CD4-positive, alpha-beta T cell treated with Interleukin-21 for 1 hour (primary cell): ENCODE measurements at places on chromosomes 6 and 20.

GRCh38 chr6:109790131-109790530 is 99.0 kb downstream of the FIG4 start:
- DNase-seq = no peak

DNA sequence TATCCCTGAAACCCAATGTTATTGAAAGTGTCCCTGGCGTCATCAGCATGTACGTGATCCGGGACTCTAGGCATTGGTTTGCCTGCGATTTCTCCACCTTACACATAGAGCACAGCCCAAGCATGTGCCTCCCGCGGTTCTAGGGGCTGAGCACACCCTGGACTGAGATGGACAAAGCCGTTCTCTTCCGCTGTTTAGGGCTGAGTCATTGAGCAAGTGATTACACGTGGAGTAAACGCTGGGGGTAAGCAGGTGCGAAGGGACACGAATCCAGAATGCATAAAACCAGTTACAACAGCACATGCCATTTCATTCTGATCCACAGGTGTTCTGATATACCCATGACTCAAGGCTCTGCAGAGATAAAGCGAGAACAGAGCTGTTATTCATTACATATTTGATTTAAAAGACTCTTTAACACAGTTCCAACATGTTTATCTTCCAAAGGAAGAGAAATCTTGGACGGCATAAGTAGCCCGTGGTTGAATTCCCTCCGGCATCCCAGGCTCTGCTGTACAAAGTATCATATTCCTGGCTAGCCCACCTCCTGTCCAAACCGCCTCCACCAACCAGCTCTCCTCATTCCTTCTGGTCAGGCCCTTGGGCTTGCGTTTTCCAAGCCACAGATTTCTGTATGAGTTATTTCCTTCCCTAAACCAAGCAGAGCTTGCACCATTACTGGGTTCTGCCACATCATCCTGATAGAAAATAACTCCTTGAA is 36.1 kb upstream of the THBS2 start:
- DNase-seq = no peak

- no peak for DNase-seq
Measured at GRCh38 chr6:143803769-143804568, 39.2 kb upstream of the LTV1 start.

DNA sequence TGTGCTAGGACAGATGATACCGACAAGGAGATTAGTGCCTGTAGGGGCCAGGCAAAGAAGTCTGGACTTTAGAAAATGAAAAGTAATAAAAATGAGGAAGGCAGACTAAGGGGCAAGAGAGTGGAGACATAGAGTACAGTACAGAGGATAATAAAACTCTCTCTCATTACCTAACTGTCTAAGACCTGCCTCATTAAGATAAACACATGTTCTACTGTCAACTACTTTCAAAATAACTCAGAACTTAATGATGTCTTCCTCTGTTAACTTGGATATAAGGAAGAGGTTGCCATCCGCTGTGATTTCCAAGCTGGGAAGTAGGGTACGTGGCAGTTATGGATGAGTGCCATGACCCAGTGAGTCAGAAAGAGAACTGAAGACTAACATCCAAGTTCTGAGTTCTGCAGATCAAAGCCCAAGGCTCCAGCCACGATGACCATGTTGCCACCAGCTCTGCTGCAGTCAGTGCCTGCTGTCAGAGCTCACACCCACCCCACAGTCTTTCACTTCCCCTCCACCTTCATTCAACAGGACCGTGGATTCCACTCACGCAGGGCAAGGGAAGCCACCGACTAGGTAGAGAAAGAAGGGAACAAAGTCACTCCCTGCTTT is 81.8 kb downstream of the KIF16B start:
- no peak for DNase-seq

- DNase-seq = no peak
Measured at GRCh38 chr6:21045135-21045700, 511.0 kb downstream of the CDKAL1 start.

- DNase-seq = no peak
Measured at GRCh38 chr6:88975369-88975768, 12.0 kb upstream of the RNGTT start.

DNA sequence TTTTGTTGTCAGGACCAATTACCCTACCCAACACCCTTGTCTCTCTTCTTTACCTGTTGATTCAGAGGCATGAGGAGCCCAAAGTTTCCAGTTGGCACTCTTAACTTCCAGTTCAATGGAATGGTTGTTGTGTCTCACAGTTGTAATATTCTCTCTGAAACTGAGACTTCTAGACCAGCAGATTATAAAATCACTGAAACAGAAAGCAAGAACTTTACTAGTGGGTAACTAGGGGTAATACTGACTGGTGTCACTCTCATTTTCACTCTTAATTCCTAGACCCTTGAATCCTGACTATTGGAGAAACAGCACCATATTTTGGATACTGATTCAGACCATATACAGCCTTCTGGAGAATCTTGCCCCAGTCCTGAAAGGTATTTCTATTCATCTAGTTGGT is 140.2 kb upstream of the MMS22L start:
- DNase-seq = no peak

DNA sequence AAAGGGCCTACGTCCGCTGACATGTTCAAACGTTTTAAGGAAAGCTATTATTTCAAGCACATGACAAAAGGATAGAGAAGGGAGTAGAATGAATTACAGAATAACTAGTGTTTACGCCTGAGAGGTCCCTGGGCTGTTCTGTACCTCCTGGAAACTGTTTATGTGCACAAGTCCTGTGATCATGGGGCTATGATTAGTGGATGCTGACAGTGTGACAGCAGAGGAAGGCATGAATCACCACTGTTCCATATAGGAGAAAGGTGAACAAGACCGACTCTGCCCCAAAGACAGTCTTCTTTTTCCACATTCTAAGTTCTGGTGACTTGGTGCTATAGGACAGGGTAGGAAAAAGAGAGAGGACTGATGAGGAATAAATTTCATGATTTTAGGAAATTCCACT is 249.2 kb upstream of the PRDM1 start:
- no peak for DNase-seq

GRCh38 chr20:21257192-21257591 is 45.9 kb upstream of the XRN2 start:
- DNase-seq = no peak

DNA sequence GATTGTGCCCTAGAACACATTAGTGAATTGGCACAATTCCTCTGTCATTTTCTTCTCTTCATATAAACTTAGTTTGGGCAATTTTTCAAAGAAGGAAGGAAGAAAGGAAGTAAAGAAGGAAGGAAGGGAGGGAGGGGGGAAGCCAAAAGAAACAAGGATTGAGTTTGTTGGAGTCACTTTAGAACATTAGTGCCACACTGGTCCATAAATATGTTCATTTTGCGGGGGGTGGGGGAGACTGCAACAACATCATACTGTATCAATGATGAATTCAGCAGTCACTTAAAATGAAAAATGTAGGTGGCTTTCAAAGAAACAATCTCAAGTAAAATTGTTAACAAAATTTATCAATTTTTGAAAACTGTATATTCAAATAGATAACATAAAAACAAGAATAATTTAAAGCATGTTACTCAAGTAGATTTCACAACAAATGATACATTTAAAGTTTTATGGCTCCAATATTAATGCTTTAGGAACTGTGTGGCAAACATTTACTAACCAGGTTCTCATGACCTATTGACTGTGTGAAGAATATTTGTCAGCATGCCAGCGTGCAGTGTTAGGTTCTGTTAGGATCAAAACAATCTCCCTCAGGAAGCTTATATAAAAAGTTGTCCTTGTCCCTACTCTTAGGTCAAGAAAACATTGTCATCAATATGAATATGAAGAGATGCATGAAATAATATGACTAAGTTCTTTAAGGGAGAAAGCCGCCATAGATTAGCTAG is 208.1 kb upstream of the AGPAT4 start:
- no peak for DNase-seq

DNA sequence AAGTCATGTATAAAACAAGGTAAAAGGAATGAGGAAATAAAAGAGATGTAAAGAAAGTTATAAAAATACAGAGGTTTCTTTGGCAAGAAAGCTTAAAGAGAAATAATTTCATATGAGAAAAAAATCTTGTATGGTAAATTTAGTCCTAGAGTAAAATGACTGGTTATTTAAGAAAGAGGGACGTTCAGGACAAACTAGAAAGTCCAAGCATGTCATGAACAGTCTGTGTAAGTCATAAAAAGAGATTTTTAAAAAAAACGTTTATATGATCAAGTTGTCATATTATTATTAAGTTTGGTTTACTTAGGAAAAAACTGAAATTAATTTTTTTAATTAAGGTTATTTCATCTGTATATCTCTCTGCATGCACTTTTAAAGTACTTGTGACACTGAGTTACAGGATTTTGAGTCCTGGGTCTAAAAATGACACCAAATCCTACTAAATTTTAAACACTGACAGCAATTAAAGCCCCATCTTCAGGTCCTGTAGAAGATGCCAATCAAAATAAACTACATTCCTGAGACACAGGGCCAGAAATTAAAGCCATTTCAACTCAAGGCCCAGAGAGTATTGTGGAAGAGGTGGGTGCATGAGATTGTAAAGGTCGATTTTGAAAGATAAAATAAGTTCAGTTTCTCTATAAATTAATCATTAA is 62.4 kb downstream of the AGPAT4 start:
- no peak for DNase-seq

DNA sequence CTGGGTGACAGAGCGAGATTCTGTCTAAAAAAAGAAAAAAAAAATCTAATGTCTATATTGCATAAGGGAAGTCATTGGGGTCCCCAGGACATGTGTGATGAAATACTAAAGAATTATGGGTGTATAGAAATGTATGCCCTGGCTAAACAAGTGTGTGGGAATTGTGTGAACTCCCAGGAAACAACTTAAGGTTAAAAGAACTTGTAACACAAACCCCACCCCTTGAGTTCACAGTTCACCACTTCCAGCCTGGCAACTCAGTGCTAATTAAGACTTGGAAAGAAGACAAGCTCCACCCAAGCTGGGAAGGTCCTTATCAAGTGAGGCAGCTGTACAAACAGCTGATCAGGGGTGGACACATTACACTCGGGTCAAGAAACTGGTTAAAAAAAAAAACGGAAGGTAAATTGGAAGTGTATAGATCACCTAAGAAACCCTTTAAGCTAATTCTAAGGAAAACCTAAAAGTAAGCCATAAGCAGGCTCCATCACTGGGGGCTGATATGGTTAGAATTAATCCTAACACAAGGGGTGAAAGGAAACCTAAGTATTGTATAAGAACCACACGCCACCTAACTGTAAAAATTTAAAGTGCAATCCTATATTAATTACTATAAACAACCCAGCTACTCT is 25.2 kb downstream of the HLA-A start:
- no peak for DNase-seq

DNA sequence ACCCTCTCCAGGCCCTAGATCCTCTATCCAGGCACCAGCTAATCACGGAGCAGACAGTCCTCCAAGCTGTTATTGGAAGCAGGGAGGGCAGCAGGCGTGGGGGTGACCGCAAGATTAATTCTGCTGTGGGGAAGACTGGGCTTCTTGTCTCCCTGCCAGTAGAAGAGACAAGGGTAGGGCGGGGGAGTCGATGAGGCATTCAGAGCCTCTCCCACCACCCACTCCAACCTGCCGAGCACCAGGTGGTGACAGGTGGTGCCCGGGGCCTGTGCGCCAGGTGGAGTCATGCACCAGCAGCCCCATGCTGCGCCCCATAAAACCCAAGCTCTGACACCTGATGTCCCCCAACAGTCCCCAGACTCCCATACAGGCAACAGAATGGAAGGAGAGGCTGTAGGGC is 89.6 kb downstream of the CDH22 start:
- DNase-seq = no peak

DNA sequence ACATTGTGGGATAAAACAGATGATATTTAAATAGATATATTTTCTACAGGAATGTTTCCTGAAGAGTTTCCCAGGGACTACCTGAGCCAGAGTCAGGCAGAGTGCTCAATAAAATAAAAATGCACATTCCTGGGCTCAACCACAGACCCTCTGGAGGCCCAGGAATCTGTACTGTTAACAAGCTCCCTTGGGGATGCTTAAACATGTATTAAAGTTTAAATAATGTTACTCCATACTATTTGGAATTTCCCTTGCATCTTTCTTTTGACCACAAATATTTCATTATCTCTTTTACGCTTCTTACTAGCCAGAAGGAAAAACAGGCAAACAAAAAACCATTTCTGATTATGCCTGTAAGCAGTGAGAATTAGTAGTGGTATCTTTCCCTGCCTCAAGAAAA is 42.3 kb downstream of the GPR63 start:
- DNase-seq = no peak

DNA sequence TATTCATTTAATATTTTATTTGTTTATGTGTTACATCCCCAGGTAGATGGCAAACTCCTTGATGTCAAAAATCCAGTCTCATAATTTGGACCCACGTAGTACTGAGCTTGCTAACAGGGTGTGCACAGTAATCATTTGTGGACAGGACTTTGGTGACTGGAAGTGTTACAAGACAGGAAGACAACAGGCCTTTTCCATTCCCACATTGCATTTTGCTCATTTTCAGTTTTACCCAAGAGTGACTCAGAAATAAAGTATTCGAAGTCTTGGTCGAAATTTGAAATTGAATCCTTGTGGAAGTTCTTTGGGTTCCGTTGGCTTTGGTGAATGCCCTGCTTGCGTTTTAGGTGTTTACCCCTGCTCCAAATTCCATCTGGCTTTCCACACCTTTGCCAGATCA is 63.0 kb upstream of the THBS2 start:
- DNase-seq = no peak

- DNase-seq = no peak
Measured at GRCh38 chr6:148261470-148261869, 81.2 kb upstream of the SASH1 start.

DNA sequence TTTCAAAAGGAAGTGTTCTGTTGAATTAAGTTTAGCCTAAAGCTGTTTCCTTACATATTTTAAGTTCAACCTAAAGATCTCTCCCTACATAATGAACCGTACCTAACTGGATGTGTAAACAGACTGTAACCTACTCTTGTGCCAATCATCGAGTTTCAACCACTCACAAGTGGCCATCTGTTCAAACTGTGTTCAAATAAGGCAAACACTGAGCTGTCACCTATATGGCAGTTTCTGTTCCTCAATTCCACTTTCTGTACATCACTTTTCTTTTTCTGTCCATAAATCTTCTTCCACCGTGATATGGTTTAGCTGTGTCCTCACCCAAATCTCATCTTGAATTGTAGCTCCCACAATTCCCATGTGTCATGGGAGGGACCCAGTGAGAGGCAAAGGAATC is 428.6 kb downstream of the HACE1 start:
- DNase-seq = no peak
